ENCODE measurements at places on chromosomes 5 and 9. TPM values are rescaled to one million over a fixed set of nuclear protein-coding genes. Genes with fewer than 3 reads are reported as not detected.

The PCBD2 gene
- total RNA-seq, result 3.1 TPM

The KCNN2 gene
- 1.5 TPM for total RNA-seq

The NMUR2 gene
- total RNA-seq, result not detected

The ADAMTSL1 gene
- 0.99 TPM for total RNA-seq

The ERBIN gene
- total RNA-seq, result 43.8 TPM

The SCGB3A2 gene
- total RNA-seq, result not detected

The TMEM171 gene
- total RNA-seq, result 0.40 TPM

The MYMK gene
- total RNA-seq, result not detected

The BDP1 gene
- total RNA-seq, result 12.9 TPM

The OR1Q1 gene
- total RNA-seq, result not detected

The GFRA3 gene
- total RNA-seq, result not detected

The ABL1 gene
- total RNA-seq, result 19.8 TPM

The SLC1A3 gene
- total RNA-seq, result 0.22 TPM

The LCN2 gene
- not detected for total RNA-seq

The EPB41L4B gene
- total RNA-seq, result 0.44 TPM
